Ammon's horn (tissue), 1 donor: ENCODE measurements at places on chromosomes 7 and 10.

GRCh38 chr7:70306173-70306572 lies 707.9 kb downstream of the AUTS2 start:
- no peak for DNase-seq

- no peak for DNase-seq
These were observed 157.3 kb downstream of the USP6NL start for GRCh38 chr10:11454160-11454559.

GRCh38 chr7:140358412-140359051 lies 39.8 kb downstream of the SLC37A3 start:
- peak; percentile 9 for DNase-seq

DNA sequence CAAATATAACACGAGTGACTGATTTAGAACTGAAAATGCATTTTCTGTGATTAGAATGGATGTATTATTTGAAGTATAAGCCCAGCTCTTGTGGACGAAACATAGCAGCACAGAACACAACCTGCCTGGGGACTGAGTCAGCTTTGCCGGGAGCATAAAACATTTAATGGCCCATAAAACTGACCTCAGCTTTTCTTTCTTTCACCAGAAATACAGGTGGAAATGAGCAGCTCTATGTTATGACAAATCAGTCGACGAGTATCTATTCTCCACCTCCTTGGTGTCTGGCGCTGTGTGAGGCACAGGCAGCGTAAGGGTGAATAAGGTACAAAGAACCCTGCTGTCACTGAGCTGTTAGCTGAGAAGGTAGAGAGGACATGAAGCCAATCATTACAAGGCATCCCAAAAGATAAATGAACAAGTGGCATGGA lies 471.6 kb upstream of the AKR1E2 start:
- DNase-seq: no peak

- DNase-seq: no peak
These were observed 5.3 kb upstream of the IL2RA start for GRCh38 chr10:6067457-6067856.

GRCh38 chr7:49860293-49860692 lies 86.9 kb downstream of the VWC2 start:
- DNase-seq: no peak

DNA sequence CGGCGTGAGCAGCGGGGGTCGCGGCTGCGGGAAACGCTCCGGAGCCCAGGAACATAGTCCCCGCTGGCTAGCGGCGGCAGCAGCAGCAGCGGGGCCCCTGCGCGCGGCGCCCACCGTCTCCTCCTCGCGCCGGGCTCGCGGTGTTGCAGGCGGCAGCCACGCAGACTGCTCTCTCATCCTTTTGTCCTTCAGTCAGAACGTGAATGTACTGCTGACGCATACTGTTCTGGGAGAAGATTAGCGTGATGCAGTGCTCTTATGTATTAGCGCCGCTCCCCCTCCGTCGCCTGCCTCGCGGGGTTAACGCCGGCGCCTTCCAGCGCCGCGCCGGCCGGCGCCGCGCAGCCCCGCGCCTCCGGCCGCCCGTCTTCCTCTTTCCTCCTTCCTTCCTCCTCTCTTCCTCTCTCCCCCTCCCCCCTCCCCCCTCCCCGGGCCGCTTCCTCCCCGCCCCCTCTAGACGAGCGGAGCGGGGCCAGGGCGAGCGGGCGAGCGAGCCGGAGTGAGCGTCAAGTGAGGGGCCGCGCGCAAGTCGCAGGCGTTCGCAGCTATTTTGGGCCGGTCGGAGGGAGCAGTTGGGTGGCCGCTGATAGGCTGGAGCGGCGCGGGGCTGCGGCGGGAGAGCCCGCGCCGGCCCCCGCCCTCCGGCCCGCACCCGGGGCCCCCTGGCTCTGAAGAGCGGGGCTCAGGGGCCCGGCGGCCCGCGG lies 816 bp upstream of the LRRC4 start:
- peak; percentile 77 for DNase-seq

DNA sequence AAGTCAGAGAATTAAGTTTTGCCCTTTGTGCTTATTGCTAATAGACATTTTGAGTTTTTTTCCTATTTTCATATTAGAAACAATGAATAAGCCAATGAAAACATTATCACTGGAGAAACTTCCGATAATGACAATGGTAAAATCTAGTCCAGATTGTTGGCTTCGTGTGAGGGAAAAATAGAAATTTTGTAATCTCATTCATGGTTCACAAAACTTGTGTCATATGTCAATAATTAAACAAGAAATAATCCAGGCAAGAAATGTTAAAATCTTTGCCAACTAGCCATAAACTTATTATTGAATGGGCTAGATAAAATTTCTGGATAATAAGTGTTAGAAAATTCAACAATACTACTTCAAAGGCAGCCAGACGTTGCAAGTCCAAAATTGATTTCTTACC lies 36.6 kb downstream of the RNLS start:
- no peak for DNase-seq

- no peak for DNase-seq
These were observed 18.0 kb upstream of the DUSP5 start for GRCh38 chr10:110479710-110480109.

DNA sequence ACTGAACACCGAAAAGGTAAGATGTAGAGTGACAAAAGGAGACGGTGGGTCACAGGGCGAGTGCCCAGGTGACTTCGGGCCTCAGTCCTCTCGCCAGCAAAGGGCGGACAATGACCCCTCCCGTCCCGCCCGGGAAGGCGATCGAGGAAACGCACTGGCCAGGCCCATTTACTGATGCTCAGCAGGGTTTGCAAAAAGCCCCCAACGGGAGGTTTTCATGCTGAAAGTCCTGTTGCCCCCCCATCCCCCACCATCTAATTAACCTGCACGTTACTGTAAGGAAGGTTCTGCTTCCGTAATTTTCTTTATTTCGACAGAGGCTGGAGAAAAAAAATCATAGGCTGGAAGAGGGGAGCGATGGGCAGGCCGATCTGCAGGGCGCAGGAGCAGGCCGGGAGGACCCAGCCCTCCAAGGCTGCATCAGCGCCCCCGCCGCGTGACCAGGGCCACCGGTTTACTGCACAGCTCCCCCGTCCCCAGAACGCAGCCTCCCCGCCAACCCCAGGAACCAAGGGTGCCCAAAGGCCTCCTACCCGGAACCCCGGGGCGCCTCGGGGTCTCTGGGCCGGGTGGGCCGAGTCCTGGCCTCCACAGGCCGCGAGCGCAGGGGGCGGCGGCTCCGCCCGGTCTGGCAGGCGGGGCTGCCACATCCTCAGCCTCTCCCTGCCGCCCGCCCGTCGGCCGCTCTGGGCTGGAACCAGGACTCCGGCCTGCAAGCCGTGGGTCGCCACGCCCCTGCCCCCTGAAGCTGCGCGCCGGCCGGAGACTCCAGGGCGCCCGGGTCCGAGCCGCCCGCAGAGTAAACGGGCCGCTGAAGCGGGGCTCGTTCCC lies 613 bp downstream of the OAT start:
- DNase-seq: peak; percentile 77

GRCh38 chr10:47028466-47028865 lies 117.2 kb downstream of the PTPN20 start:
- DNase-seq: no peak

- no peak for DNase-seq
These were observed 176.5 kb upstream of the FRMD4A start for GRCh38 chr10:14507176-14507575.

- DNase-seq: no peak
These were observed 308.0 kb upstream of the KCND2 start for GRCh38 chr7:119964788-119965542.

GRCh38 chr7:157001920-157002818 lies 8.3 kb downstream of the MNX1 start:
- no peak for DNase-seq

DNA sequence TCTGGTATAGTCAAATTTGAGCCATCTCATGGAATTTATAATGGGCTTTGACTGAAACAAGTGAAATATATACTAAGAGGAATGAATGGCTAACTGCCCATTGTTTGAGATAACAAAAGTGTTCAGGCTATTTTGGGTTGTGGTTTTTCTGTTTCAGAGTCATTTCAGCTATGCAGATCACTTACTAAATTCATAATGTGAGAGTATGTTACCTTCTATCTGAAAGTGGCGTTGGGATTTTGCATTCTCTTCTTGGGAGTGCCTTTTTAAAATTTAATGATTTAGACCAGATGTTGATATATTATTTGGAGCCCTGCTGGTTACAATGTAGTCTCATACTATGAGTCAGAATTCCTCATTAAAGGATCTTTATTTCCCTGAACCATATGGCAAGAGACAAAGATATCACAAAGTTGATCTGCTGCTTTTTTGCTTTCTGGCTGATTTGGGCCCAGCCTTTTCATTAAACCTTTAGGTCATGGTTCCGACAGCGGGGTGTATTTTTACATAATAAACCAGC lies 10.4 kb downstream of the VCL start:
- no peak for DNase-seq

DNA sequence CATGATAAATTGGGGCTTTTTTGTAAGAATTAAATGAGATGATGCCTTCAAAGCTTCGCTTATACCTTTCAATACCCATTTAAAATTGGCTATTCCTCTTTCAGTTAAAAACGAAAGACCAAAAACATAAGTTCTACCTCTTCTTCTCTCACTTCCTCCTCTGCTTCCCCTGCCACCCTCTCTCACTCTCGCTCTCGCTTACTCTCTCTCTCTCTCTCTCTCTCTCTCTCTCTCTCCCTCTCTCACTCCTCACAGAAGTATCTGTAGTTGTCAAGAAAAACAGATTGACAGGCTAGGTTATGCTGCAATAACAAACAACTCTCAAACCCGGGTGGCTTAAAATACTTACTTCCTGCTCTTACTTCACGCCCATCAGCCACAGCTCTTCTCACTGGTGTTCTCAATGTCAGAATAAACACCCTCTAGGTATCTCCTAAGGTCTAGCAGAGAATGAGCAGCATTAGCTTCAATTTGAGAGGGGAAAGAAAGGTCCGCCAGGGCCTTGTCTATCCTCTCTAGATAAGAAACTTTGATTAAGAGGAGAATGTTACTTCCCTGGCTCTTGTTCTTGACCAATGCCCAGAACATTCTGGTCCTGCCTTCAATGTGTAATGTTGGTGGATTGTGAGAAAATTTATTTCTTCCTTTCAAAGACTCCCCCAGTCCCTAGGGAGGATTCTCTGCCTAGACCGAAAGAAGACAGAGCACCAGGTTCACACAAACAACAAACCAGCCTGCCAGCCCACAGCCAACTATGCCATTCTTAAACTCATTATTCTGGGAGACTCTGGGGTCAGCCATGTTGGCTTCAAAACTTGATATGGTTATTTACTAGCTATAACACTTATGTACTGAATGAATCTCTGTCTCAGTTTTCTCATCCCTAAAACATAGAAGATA lies 1028.7 kb downstream of the XPNPEP1 start:
- no peak for DNase-seq

DNA sequence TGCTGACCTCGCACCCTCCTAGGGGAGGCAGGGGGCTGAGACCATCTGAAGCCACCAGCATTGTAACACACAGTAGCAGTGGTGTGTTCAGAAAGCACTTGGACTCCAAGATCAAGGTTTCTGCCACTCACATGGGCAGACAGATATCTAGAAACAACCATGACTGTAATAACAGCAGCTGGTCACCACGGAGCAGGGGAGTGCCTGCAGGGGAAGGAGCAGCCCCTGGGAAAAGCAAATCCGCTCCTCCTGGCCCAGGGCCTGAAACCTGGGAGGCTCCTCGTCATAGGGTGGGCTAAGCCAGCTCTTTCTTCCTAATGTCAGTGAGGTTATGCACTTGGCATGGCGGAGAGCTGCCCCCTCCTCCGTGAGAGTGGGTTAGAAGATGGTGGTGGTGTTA lies 118.4 kb upstream of the INSYN2A start:
- DNase-seq: no peak

GRCh38 chr10:52283174-52283573 lies 30.9 kb upstream of the DKK1 start:
- no peak for DNase-seq

- no peak for DNase-seq
These were observed 6.6 kb downstream of the CPA1 start for GRCh38 chr7:130386876-130387275.

- DNase-seq: no peak
These were observed 793.1 kb upstream of the AUTS2 start for GRCh38 chr7:68805159-68805558.

GRCh38 chr7:106119719-106120118 lies 7.6 kb upstream of the SYPL1 start:
- DNase-seq: no peak

DNA sequence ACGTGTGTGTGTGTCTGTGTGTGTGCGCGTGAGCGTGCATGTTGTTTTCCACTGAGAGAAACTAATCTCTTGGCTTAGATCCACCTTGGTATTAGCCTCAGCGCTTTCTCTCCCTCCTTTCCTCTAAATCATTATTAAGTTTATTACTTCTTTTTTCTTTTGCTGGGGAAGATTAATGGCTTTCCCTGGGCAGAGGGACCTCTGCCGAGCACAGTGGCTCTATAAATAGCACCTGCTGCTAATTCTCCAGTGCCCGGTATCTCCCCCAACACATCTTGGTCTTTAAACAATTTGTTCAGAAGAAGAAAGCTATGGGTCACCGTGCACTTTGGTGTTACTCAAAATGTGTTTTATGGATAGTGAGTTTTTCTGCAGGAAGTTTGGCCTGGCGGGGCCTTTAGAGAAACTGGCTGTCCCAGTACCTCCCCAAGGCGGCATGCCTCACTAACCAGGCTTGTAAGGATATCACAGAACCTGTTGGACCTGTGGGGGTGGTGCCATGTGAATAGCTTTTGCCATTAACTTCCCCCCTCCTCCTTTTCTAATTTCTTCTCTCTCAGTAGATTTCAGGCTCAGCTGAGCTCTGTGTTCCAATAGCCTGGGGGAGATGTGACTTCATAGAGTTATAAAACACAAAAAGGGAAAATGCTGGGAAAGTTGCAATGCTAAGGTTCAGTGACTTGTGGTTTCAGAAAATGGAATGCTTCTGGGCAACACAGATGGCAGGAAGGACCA lies 70.1 kb upstream of the RAB11FIP2 start:
- DNase-seq: no peak

DNA sequence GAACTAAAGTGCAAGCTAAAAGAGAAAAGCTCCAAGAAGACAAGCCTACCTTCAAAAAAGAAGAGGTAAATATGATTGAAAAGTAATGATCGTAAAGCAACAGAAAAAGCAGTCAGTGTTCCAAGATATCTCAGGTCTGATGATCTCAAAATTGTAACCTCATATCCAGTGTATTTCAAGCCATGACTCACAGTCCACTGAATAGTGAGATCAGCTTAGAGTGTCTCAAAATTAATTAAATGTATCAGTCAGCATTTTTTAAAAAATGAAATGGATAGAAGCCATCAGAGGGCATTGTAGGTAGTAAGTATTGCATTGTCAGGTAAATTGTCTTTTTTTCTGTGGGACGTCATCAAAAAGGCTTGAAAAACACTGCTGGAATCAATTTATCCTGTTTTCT lies 50.6 kb upstream of the AGBL3 start:
- no peak for DNase-seq

GRCh38 chr7:151194188-151194587 lies 7.1 kb upstream of the ASB10 start:
- DNase-seq: no peak

GRCh38 chr10:110436554-110437350 lies 61.0 kb upstream of the DUSP5 start:
- DNase-seq: no peak
